Activated T-cell treated with anti-CD3 and anti-CD28 coated beads for 24 hours (primary cell): ENCODE measurements at places on chromosomes 4 and X.

DNA sequence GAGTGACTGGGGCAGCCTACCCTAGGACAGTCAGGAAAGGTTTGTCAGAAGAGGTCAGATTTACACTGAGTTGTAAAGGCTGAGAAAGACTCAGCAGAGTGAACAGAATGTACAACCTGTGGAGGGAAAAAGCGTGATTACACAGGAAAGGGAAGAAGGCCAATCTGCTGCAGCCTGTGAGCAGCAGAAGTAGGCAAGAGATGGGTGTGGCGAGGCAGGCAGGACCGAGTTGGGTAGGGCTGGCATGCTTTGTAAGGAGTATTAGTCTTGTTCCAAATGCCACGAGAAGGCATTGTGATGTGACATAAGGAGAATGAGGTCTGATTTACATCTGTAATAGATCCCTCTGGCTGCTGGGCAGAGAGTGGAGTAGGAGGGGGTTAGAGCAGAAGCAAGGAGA lies 12.6 kb downstream of the SGMS2 start:
- no peak for DNase-seq

DNA sequence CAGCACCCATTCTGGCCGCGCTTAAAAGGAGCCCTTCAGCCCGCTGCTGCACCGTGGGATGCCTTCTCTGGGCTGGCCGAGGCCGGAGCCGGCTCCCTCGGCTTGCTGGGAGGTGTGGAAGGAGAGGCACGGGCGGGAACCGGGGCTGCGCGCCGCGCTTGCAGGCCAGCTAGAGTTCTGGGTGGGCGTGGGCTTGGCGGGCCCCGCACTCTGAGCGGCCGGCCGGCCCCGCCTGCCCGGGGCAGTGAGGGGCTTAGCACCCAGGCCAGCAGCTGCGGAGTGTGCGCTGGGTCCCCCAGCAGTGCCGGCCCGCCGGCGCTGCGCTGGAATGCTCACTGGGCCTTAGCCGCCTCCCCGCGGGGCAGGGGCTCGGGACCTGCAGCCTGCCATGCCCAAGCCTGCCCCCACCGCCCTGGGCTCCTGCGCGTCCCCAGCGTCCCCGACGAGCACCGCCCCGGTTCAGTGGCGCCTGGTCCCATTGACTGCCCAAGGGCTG lies 111.3 kb downstream of the PCDH18 start:
- DNase-seq, result no peak

DNA sequence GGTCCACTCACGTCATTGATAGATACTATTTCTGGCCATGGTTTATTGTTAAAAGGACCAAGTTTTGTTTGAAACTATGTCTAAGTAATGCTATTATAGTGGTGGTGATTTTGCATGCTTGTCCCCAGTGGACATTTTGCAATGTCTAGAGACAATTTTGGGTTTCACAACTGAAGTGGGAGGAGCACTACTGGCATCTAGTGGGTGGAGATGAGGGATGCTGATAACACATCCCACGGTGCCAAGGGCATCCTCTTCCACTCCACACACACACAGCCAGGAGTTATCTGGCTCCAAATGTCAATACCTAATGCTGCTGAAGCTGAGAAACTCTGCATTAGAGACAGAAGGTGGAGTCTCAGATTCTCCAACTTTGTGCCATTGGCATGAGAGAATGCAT lies 131.2 kb downstream of the FRMPD4 start:
- DNase-seq, result no peak

DNA sequence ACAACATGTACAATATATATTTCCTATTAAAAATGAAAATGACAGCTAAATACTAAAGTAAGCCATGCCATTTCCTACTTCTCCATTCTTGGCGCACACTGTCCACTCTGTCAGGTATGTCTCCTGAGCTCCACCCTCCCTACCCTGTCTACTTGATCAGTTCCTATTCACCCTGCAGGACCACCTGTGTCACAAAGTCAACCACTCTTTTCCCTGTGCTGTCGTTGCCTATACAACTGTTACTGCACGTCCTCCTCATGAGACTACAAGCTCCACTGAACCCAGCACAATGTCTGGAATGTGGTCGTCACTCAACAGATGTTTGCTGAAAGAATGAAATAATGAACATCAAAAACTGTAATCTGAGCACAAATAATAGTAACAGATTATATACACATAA lies 54.9 kb downstream of the SLC9A7 start:
- no peak for DNase-seq

DNA sequence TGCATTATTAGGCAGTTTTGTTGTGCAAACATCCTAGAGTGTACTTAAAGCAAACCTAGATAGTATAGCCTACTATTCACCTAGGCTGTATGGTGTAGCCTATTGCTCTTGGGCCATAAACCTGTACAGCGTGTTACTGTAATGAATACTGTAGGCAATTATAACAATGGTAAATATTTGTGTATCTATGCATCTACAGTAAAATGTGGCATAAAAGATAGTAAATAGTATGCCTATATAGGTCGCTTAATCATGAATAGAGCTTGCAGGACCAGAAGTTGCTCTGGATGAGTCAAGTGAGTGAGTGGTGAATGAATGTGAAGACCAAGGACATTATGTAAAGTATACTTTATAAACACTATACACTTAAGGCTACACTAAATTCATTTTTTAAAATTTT lies 16.6 kb downstream of the USO1 start:
- no peak for DNase-seq

DNA sequence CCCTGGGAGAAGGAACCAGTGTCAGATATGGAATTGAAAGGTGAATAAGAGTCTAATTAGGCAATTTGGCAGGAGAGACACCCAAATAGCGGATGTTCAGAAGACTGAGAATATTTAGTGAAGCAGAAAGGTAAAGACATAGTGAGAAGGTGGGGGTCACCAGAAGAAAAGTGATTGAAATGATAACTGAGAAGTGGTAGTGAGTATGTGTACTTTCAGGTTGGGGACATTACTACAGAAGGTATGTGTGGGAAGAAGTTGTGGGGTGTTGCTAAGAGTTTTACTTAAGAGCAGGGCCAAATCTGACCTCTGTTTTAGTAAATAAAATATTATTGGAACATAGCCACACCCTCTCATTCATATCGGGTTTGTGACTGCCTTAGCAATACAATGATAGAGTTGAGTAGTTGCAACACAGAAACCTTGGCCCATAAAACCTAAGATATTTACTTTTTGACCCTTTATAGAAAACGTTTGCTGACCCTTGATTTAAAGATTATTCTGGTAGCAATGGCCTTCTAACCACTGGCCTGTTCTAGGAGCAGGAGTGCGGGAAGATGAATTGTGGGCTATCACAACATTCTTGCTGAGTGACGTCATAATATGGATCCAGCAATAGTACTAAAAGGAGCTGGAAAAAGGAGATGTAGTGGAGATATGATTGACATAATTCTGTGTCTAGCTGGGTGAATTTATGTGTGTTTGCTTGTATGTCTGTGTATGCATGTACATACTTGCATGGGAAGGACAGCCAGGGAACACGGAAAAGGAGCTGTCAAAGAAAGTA lies 115.3 kb downstream of the HS3ST1 start:
- no peak for DNase-seq

- no peak for DNase-seq
These were observed 103.8 kb downstream of the TBC1D19 start for GRCh38 chr4:26687728-26688127.

GRCh38 chrX:40201329-40201885 lies 103.6 kb upstream of the BCOR start:
- no peak for DNase-seq

DNA sequence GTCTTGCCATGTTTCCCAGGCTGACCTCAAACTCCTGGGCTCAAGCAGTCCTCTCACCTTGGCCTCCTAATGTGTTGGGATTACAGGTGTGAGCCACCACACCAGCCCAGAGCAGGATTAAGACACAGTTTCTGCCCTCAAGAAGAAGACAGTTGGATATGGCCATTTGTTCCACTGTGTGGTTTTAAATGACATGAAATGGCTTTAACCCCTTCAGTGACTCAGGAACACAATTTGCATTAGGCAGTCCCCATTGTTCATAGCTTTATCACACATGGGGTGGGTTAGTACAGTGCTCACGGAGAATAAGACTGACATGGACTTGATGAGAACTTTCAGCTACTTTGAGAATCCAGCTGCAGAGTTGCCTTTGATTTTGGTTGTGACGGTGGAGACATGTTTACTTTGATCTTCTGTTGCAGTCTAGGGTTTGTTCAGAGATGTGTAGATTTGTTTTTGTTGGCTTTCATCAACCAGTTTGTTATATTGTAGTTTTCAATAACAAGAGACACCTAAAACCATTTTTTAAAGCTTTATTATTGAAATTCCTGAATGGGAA lies 60.3 kb downstream of the ARX start:
- no peak for DNase-seq

DNA sequence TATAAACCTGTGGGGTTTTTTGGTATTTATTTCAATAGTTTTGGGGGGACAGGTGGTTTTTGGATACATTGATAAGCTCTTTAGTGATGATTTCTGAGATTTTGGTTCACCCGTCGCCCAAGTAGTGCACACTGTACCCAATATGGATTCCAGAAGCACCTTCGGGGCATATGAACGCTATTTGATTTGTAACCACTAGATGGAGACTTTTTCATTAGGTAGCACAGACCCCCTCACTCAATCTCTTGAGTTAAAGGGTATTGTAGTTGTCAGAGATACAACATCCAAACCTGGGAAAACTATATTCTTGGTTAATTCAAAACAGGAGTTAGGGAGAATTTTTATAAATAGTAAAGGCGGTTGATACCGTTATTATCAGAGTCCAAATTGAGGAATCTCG lies 79.8 kb downstream of the SPANXN3 start:
- DNase-seq, result no peak

GRCh38 chrX:118496763-118497079 lies 1.1 kb downstream of the DOCK11 start:
- no peak for DNase-seq

GRCh38 chr4:30728311-30728710 lies 8.1 kb downstream of the PCDH7 start:
- no peak for DNase-seq

DNA sequence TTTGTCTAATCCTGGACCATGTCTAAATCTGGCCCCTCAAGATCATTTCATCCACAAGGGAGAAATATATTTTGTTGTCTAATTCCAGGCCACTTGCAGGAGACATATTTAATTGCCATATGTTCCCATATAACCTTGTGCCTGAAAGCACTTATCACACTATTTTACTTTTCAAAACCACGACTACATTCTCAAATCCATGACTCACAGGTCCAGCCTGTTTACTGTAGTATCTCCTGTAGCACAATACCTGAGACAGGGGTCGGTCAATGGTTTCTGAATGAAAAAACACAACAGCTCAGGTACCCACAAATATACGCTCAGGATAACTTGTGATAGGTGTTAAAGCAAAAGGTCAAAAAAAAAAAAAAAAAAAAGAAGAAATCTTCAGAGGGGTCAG lies 60.9 kb downstream of the SEC24D start:
- DNase-seq, result no peak
